ENCODE measurements at places on chromosomes 13 and 19.
A peak's percentile ranks its signal among the peaks of the same experiment; 100 is the strongest.

DNA sequence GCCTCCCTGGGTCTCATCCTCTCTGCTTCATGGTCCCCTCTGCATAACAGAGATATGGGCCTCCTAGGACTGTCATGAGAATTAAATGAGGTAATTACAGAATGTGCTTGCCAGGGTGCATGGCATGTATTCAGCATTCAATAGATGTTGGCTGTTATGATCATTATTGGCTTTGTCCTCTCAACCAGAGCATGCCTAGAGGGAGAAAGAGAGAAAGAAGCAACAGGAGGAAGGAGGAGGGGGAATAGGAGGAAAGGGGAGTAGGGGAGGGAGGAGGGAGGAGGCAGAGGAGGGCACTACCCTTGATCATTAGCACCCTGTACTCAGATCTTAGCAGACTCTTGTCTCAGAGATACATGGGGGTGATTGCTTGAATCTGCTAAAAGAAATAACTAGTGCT lies 41.0 kb upstream of the SIAH3 start:
- DNase-seq: no peak

GRCh38 chr13:32530841-32531253 lies 7.7 kb downstream of the N4BP2L2 start:
- DNase-seq: peak; percentile 20

DNA sequence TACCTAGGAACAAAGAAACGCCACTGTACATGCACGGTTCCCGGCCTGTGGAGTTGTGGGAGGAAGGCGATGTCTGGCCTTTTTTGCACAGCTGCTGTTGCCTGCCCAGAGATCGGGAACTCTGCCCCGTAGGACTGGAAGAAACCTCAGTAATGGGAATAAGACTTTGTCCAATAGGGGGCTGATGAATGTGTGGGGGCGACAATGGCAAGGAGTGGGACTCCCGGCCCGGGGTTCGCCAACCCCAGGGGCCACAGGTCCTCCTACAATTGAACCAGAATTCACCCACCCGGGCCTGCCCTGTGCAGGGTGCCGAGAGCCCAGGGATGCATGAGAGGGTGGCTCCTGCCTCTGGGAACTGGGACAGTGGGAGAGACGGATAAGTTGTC lies 2.0 kb upstream of the CEBPA start:
- no peak for DNase-seq

DNA sequence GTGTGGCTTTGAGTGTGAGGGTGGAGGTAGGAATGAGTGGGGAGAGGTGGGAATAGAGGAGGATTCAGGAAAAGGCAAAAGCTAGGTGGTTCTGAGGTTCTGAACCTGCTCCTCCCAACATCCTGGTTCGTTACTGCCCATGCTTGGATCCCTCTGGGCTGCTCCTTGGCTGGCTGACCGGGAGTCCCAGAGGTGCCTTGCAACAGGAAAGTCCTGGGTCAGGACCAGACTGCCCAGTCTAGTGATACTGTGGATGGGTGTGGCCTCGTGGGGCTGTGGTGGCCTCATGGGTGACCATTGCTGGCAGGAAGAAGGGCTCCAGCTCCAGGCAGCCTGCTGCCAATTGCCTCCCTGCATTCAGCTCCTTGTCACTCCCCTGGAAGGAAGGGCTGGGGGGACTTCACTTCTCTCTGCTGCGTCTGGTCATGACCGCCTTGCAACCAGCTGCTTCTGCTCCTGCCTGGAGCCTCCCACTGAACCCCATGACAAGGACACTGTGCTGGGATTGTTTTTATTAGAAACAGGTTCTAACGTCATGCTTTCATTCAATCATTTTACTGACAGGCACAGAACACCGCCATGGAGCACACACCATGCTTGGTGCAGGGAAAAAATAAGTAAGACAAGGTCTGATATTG lies 61.5 kb upstream of the UBL3 start:
- no peak for DNase-seq

GRCh38 chr13:113224486-113224885 lies 15.1 kb downstream of the CUL4A start:
- DNase-seq: no peak

GRCh38 chr13:106650690-106651205 lies 82.8 kb upstream of the ARGLU1 start:
- no peak for DNase-seq

DNA sequence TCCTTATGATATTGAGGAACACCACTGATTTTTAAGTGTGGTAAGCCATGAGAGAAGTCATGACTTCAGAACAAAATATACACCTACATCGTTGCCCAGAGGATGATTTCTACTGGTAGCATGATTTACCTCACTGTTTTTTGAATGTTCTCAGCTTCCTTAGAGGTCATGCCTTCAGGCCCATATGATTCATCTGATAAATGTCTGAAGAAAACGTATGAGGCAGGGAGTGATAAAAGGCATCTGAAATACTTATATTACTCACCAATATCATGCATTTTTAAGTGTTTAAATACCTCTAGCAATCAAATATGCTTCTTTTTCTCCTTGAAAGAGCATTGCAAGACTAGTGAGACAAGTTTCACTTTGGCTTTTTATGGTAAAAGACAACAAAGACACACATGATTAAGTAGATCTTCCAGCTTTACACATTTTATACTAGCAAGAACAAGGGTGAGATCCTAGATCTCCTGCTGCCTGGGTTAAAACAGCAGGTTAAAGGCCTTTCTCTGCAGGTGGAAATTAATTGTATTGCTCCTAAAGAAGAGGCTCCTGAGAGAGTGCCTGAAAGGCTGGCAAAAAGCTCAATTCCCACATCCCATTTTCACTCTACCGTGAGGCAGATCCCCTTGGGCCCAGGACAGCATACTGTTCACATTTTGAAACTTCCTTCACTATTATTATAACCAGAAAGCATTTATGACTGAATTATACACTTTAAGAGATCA lies 432.4 kb downstream of the SLITRK1 start:
- no peak for DNase-seq

GRCh38 chr19:13011653-13012389 lies 16.5 kb downstream of the NFIX start:
- no peak for DNase-seq

GRCh38 chr13:83503424-83503823 lies 378.9 kb downstream of the SLITRK1 start:
- DNase-seq: no peak

DNA sequence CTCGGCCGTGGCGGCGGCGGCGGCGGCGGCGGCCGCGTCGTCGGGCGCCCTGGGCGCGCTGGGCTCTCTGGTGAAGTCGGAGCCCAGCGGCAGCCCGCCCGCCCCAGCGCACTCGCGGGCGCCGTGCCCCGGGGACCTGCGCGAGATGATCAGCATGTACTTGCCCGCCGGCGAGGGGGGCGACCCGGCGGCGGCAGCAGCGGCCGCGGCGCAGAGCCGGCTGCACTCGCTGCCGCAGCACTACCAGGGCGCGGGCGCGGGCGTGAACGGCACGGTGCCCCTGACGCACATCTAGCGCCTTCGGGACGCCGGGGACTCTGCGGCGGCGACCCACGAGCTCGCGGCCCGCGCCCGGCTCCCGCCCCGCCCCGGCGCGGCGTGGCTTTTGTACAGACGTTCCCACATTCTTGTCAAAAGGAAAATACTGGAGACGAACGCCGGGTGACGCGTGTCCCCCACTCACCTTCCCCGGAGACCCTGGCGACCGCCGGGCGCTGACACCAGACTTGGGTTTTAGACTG lies 1.7 kb downstream of the SOX1 start:
- no peak for DNase-seq

DNA sequence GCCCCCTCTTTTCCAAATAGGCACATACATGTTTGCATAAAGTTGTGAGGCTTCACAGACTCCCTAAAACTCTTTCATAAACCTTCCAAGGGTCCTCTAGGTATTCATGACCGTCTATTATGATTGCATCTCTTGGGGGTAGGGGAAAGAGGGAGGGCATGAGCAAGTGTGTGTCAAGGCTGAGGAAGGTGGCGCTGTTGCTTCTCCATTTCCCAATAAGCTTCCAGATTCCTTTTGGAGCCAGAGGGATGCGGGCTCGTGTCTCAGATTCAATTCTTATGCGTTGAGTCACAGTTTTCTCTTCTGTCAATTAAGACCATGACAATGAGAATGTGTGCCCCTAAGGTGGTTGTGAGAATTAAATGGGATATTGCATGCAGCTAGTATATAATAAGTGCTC lies 51.0 kb upstream of the CYP2A7 start:
- DNase-seq: no peak

- no peak for DNase-seq
These were observed 320.3 kb upstream of the EDNRB start for GRCh38 chr13:78238911-78239310.

GRCh38 chr19:44003461-44004009 lies 778 bp downstream of the ZNF230 start:
- no peak for DNase-seq

DNA sequence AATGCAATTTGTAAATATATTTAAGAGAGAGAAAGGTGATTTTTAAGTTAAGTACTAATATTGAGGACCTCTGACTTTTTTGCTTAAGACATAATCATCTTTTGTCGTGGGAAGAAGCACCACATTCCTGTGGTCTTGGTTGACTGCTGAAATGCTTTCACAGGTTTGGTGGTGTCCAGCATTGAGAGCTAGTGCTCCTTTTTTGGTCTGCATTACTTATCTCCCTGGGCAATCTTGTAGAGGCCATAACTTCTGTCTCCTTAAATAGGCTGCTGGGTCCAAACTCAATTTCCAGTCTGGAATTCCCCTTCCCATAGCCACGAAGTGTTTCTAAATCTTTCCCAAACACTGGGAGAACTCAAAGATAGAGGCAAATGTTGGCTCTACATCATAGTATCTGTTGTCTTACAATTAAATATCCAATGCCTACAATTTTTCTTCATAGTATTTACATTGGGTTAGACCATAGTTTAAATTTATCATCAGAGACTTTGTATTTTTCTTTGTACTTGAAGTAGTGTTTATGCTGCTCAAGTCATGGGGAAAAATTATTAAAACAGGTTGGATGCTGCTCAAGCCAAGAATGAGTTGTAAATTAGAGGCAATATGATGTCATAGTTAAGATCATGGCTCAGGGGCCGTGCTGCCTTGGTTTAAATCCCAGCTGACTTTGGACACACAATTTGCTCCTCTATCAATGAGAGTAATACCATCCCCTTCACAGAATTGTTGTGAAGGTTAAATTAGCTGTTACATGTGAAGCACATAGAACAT lies 105.6 kb downstream of the POSTN start:
- DNase-seq: no peak

- DNase-seq: no peak
These were observed 43.8 kb downstream of the SERP2 start for GRCh38 chr13:44417446-44417845.

- DNase-seq: no peak
These were observed 11.4 kb downstream of the FCHO1 start for GRCh38 chr19:17762505-17763229.

DNA sequence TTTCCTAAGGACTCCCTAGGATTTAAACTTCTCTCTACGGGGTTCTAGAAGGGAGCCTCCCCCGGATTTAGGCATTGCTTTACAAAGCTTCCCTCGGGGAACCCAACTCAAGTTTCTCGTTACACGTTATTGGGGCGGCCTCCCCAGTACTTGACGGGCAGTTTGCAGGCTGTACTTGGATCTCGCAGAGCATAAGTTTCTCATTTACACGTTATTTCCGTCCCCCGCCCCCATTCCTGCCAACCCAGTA lies 584 bp downstream of the SMG9 start:
- no peak for DNase-seq

DNA sequence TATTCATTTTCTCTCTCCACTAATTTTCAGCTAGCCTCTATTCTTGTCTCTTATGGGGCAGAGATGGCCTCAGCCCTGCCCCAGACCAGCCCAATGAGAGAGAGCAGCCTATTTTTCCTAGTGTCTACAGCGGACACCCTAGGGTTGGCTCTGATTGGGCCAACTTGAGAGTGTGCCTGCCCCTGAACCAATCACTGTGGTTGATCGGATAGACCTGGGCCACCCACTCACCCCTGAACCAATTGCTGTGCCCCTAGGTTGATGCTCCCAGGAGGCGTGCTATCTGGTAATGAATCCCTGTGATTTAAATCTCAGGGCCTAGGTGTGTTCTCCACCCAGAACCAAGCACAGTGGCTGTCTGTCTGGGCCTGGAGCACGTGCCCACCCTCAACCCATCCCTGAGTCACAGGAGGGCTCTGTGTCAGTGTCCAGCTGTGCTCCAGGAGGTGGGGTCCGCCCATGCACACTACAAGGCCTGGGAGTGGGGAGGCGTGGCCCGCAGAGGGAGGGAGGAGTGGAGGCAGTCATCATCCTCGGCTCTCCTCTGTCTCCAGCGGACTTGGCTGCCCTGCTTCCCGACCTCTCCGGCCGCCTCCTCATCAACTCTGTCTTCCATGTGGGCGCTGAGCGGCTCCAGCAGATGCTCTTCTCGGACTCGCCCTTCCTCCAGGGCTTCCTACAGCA lies 14.9 kb upstream of the SCN1B start:
- DNase-seq: no peak

GRCh38 chr13:93416736-93417355 lies 190.2 kb downstream of the GPC6 start:
- no peak for DNase-seq

GRCh38 chr13:29763436-29764180 lies 86.8 kb downstream of the UBL3 start:
- DNase-seq: no peak

DNA sequence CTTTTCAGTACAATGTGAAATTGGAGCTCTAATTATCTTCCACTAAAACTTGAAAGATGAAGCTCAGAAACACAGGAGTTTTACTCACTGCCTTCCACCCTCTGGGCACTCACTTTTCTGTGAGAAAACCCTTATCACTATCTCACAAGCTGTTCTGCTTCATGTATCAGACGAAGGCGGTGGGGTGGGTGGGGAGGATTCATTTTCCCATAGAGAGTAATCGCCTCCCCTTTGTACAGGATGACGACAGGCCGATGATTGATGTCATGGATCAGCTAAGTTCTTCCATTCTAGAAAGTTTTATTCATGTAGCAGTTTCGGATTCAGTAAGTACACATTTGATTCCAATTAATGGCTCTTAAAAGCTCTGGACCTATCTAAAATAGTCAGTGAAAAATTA lies 139.9 kb downstream of the ZAR1L start:
- DNase-seq: no peak

DNA sequence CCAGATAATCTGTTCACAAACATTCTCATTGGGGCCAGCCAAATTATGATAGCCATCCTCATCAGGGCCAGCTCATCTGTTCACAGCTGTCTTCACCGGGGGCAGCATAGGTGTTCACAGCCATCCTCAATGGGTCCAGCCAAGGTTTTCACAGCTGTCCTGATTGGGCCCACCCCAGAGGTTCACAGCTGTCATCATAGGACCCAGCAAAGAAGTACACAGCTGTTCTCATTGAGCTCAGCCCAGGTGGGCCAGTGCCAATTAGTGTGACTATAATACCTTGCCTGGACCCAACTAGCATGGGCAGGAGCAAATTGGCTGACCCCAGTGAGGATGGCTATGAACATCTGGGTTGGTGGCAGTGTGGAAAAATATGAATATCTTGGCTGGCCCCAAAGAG lies 1166.0 kb downstream of the UQCRFS1 start:
- no peak for DNase-seq

Measured in central memory CD4-positive, alpha-beta T cell (primary cell).